Retina (tissue), 1 donor: ENCODE measurements at places on chromosomes 3 and 15.

DNA sequence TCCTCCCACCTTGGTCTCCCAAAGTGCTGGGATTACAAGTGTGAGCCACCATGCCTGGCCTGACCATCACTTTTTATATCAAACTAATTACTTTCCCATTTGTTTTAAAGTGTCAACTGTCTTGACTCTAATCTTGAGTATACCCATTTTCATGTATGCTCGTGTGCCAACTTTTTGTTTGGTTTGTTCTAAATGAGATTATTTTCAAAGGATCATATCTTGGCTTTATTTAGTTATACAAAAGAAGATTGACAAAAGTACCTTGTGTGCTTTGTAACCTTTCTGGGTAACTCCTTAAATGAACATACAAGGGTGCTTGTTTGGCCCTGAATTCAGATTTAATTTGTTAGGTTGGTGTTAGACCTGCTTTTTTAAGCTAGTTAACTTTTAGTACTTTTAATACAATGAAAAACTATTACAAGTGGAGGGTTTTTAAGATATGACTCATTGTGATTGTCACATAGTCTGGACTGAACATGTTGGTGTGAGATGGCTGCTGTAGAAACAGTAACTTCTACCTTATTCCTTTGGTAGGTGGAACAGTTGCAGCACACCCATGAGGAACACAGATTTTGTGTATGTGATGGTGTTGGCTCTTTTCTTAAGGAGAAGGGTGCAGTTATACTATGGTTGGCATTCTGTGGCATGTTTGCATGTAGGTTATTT is 10.7 kb downstream of the KIF23 start:
- DNase-seq, result no peak

DNA sequence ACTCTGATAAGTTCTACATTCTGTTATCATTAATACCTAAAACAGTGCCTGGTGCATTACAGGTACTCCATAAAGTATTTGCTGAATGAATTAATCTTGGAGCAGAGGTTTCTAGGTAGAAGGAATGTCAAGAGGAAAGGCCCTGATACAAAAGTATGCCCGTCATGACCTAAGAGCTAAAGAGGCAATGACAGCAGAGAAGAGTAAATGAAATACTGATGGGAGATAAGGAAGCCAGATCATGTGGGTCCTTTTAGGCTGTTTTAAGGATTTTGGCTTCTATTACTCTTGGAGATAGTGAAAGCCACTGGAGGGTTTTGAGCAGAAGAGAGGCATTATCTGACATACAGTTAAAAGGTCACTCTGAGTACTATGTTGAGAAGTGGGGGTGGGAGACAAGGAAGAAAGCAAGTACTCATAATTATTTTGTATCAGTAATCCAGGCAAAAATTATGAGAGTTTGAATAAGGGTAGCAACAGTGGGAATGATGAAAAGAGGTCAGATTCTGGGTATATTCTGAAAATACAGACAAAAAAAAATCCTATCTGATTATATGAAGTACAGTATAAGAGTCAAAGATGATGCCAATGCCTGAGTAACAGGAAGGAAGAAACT is 48.3 kb downstream of the DENND4A start:
- DNase-seq, result no peak

- DNase-seq, result peak; percentile 10
Observed at GRCh38 chr15:30043211-30043655, 39.5 kb upstream of the GOLGA8J start.

GRCh38 chr3:16085884-16086608 is 88.4 kb upstream of the GALNT15 start:
- no peak for DNase-seq

DNA sequence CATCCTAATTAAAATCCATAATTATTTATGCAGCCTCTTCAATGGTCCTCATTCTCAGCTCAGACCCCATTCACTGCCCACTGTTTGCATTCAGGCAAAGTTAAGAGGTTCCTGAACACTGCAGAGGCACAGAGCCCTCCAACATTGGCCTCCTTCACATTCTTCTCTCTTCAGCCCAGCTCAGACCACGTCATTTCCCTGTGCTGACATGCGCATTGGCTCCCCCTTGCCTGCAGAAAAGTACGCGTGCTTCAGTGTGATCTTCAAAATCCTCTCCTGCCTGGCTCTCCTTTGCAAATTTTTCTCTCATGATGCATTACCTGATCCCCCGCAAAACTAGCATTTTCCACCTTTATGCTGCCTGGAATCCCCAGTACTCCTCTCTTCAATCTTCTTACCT is 552.3 kb downstream of the NTRK3 start:
- no peak for DNase-seq

GRCh38 chr3:112117841-112118571 is 15.0 kb downstream of the GCSAM start:
- DNase-seq, result no peak

DNA sequence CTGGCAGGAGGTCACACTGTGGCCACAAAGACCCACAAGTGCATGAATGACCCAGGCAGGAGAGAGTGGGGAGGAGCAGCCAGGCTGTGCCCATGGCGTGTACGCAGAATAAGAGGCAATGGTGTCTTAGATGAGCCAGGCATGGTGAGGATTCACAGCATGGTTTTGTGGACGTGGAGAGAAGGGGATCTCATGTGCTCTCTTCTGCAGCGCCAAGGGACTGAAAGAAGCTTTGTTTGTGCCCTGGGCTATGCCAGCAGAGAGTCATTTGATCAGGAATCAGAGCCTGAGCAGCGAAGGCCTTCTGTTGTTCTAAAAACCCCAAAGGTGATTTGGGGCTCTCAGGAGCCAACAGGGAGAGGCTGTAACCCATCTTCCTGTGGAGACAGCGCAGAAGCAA is 18.7 kb upstream of the RPP14 start:
- no peak for DNase-seq

DNA sequence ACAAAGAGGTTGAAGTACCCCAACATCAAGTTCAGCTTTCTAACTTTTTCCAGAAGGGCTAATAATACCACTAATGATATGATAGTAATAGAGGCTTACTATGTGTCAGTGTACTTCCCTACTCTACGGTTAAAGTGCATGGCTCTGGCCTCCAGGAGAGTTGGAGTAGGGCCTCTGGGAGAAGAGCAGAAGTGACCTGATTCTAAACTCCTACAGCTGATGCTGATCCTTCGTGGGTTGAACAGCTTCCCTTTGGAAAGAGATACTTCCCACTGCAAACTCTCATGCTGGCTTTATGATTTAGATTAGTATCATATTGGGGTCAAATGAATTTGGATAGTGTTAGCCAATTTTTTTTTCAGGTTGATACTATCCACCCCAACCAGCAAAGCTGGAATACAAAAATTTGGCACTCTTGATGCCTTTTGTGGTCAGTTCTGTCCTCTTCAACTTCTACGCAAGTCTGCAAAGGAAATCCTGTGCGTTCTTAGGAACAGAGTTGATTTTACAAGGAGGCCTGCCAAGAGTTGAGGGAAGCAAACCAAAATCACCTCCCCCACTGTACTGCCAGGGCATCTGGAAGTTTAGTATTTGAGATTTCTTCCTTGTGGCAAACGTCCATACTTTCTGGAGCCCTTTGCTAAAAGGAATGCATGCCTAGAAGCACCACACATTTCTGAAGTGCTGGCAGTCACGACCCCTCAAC is 17.8 kb downstream of the TMEM212 start:
- DNase-seq, result no peak

GRCh38 chr3:195040773-195041520 is 230.0 kb downstream of the XXYLT1 start:
- DNase-seq, result no peak

DNA sequence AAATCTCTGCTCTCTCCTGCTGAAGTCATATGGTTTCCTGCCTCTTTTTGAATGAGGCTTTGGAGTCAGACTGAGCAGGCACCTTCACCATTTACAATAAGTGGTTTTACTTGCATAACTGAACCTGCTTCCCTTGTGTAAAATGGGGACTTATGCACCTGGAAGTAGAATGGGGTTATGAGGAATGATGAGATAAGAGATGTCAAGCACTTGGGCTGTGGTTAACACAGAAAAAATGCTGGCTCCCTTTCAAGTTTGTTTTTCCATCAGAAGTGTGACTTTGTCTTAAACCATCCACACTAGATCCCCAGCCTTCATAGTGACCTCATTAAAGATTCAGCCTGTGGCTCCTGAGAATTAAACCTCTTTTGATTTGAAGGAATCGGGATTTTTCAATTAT is 5.2 kb downstream of the EXOSC7 start:
- no peak for DNase-seq

DNA sequence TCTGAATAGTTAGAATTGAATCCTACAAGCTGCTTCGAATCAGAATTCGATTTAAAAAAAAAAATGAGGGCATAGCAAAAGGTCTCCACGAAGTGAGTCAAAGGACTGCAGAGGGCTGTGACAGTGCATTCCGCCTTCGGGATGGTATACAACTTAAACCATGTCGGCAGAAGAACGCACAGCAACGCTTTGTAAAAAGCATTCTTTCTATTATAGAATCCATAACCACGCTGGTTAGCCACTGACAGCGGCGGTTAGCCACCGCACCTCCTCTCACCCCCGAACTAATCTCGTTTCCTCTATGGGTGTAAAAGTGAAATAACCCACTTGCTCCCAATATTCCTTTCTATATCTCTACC is 664 bp upstream of the PIK3CA start:
- no peak for DNase-seq

DNA sequence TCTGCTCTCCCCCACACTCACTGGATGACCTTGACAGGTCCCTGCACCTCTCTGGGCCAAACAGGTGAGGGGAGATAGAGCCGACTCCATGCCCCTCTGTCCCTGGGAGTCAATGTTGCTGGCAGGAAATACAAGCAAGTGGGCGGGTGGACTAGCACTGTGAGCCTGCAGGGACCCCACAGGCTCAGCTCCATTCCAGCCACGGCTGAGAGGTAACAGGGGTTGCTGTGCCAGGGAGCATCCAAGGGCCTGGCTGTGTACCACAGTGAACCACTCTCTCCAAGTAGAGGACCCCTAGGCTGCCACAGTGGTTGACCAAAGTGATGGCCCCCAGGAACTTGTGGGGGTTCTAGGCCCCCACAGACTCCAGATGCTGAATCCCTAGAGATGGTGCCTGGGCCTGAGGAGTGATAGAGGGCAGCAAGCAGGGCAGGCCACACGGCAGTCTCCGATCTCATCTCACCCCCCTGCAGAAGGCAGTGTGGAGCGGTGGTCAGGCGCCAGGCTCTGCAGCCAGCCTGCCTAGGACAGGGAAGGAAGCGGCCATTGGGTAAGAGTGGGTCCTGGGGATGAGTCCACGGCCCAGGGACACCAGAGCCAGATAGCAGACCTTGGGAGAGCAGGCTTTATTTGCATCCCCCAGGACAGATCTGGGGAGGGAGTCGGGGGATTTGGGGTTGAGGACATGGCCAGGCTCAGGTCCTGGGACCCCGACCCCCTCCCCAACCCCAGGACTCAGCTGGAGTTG is 3.2 kb downstream of the TNNC1 start:
- DNase-seq, result no peak

GRCh38 chr15:91894606-91895005 is 41.1 kb downstream of the SLCO3A1 start:
- no peak for DNase-seq

DNA sequence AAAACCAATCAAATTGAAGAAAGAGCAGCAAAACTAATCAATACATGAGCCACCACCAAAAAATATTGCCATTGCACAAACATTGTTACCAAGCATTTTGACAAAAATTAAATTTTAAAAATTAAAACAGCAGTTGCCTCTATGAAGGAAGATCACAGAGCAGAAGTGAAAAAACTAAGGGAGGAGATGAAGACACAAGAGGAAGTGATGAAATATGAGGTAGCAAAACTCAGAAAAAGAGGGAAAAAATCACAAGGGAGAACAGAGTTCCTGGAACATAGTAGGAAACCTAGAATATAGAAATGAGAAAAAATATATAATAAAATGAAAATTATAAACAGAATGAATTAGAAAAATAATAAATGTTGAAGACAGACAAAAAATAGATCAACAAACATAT is 7.3 kb upstream of the SERPINI2 start:
- no peak for DNase-seq

DNA sequence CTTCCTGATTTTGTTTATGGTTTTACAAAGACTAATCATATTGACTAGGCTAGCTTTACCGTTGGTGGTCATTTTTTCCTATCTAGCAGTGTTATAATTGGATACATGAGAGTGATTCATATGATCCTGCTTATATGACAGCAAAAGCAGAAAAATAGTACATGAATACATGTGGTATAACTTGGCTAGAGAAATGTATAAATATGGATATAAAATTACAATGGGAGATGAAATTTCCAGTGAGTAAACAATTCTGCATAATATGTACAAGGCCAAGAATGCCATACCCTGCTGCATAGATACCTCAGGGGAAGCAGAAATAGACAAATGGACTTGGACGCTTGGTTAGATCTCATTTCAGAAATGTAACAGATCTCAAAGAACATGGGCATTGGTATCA is 103.1 kb downstream of the DTWD1 start:
- DNase-seq, result no peak

GRCh38 chr15:75455424-75455981 is 4.0 kb upstream of the SIN3A start:
- DNase-seq, result peak; percentile 95

GRCh38 chr3:27072810-27073651 is 296.2 kb downstream of the NEK10 start:
- DNase-seq, result peak; percentile 15

GRCh38 chr3:197518881-197519421 is 36.8 kb downstream of the BDH1 start:
- DNase-seq, result no peak

DNA sequence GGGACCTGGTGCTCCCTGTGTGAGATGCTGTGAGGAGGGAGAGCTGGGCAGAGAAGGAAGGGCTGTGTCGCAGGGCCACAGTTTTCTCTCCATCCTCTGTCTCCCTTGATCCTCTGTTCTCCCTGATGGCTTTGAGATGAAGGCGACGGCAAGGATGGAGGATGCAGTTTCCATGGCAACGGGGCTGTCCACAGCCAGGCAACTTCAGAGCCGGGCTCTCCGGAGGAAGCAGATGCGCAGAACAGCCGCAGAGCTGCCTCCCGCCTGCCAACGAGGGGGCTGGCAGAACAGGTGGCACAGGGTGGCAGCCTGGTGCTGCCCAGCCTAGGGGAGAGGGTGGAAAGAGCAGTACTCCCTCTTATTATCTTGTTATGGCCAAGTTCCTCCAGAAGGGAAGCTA is 9.9 kb upstream of the GRM2 start:
- DNase-seq, result peak; percentile 57

GRCh38 chr3:71372911-71373637 is 210.5 kb downstream of the FOXP1 start:
- no peak for DNase-seq

GRCh38 chr15:87967951-87968350 is 288.6 kb downstream of the NTRK3 start:
- no peak for DNase-seq

GRCh38 chr3:66931291-66931690 is 66.8 kb upstream of the KBTBD8 start:
- DNase-seq, result no peak
